ENCODE measurements at places on chromosomes 3 and 15.

DNA sequence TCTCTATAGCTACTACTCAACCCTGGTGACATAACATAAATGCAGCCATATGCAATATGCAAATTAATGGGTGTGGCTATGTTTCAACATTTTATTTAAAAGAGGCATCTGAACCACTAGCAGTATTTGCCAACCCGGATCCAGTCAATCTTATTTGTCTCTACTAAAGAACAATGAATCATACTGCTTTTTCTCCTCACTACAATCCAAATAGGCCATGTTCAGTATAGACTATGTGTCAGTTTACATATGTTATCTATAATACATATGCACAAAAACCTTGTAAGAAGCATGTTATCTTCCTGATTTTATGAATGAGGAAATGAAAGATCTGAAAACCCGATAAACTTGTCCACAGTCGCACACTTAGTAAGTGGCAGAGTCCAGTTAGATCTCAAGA, 125.7 kb downstream of the STAG1 start:
- DNase-seq, result no peak

DNA sequence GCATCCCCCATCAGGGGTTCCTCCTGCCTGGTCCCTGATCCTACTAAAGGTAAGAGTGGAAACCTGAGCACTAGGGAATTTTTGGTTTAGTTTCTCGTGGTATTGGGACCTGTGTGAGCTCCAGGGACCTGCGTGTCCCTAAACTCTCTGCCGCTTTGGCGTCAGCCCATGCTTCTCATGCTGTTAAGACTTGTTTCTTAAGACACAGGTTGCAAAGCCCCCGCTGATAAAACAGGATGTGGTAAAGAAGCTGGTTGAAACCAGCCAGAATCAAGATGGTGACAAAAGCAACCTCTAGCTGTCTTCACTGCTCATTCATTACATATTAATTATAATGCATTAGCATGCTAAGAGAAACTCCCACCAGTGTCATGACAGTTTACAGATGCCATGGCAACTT, 64.6 kb downstream of the LYZL4 start:
- no peak for DNase-seq

DNA sequence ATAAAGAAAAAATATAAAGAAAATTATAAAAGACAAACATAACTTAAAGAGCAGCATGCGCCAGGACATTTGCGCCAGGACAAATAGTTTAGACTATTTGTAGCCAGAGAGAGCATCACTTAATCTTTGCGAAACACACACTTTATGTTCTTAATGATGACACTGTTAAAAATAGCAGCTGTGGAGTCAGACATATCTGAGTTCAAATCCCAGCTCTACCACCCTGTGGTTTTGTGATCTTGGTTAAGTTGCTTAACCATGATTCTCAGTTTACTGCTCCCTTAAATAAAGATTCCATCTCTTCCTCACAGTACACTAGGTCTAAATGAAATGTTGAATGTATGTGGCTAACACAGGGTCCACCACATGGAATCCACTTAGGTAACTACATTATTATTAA, 31.4 kb downstream of the KCNMB2 start:
- DNase-seq, result no peak

DNA sequence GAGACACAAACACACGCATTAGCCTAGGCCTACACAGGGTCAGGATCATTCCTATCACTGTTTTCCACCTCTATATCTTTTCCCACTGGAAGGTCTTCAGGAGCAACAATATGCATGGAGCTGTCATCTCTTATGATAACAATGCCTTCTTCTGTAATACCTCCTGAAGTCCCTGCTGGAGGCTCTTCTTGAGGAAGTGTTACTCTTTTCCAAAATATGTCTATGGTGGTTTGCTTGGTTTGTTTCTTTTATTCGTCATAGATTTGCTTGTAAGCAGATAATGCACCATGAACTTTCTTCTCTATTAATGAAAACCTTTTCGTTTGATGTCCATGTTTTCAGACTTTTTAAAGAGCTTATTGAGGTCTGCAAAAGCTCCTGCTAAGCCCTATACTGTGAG, 109.3 kb downstream of the GMPS start:
- DNase-seq, result no peak

DNA sequence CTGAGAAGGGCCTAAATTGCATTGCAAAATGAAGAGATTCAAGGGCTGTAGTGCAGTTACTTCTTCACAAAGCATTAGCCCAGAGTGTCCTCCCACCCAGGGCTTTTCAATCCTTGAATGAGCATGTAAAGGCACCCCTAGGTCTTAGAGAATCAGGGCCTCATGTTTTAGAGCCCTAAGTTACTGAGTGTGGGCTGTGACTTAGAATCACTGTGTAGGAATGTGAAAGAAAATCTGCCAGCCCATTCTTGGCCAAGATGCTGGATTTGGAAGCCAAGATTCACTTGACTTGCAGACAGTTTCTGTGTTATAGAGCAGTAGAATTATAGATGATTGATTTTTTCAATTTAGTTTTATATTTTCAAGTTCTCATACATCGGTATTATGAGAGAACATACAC, 153.2 kb downstream of the MYRIP start:
- DNase-seq, result no peak

- no peak for DNase-seq
Measured at GRCh38 chr3:125098611-125099291, 43.0 kb upstream of the HEG1 start.

- no peak for DNase-seq
Measured at GRCh38 chr3:133121450-133121849, 83.3 kb downstream of the TMEM108 start.

DNA sequence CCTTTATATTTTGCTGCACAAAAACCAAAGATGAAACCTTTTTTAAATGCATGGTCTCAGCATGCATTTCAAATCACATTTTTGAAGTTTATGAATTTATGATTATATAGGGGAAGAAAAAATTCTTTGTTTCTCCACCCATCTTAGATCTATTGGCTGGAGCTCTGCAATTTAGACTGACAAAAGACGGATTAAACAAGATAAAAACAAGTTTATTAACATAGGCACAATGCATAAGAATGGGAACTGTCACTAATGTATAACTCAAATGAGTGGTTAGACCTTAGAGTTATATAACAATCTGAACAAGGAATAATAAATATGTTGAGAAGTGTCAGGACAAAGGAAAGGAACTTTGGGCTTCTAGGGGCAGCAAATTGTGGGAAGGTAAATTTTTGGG, 132.5 kb downstream of the SERPINI1 start:
- no peak for DNase-seq

DNA sequence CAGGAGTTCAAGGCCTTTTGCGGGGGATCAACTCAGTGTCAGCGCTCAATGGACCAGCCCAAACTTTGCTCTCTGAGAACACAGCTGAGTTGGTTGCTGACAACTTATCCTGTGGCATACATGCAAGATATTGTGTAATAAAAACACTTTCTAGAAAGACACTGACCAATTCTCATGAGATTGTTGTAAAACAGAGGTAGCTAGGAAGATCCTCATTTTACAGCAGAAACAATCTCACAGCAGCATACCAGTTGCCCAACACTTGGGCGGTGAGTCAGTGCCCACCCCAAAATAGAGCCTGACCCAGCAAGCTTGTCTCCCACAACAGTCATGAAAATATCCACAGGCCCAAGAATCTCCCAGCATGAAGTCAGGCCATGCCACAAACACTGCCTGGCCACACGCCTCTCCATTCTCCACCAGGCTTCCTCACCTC, 18.2 kb downstream of the KLHL6 start:
- DNase-seq, result no peak

DNA sequence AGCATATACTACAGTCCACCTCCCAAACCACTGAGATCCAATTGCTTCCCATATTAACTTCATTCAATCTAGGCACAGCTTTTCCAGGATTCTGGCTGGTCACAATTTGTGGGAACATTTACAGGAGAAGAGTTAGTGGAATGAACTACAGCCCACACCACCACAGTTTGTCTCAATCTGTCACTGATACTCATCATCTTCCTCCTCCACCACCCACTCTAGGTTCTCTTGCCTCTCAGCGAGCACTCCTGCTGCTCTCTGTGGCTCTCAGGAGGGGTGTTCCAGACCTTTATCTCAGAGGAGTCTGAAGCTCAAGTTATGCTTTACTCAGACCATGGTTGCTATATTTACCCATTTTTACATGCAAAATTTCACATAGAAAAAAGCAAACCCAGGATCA, 25.9 kb upstream of the PLA2G4D start:
- no peak for DNase-seq

- DNase-seq, result no peak
Measured at GRCh38 chr3:185400866-185401265, 37.9 kb downstream of the MAP3K13 start.

GRCh38 chr3:193711523-193711963, 118.5 kb downstream of the OPA1 start:
- no peak for DNase-seq

GRCh38 chr3:73164622-73165021, 103.2 kb downstream of the EBLN2 start:
- no peak for DNase-seq

- DNase-seq, result no peak
Measured at GRCh38 chr3:58612830-58613229, 35.6 kb upstream of the FAM107A start.

DNA sequence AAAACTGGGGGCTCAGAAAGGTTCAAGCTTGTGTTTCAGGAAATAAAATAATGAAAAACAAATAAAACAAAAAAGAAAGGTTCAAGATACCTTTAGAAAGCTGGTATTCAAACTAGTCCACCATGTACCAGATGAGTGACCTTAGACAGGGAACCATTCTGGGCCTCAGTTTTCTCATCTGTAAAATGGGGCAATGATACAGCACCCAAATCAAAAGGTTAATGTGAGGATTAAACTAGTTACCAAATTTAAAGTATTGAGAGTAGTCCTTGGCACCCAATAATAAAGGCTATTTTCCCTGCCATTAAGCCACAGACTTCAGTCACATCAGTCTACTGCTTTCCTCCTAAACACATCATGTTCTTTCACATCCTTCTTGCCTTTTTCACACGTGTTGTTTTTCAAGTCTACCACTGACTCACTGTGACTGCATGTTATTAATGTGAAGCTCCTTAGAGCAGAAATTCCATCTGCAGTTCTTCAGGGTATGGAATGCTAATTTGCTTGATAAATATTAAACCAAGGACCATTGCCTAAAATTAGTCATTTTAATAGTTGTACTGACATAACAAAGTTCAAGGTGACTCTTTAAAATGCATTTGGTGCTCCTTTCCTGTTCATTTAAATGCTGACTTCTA, 19.9 kb downstream of the TAMM41 start:
- no peak for DNase-seq

GRCh38 chr15:83422081-83422480, 25.1 kb upstream of the SH3GL3 start:
- no peak for DNase-seq

DNA sequence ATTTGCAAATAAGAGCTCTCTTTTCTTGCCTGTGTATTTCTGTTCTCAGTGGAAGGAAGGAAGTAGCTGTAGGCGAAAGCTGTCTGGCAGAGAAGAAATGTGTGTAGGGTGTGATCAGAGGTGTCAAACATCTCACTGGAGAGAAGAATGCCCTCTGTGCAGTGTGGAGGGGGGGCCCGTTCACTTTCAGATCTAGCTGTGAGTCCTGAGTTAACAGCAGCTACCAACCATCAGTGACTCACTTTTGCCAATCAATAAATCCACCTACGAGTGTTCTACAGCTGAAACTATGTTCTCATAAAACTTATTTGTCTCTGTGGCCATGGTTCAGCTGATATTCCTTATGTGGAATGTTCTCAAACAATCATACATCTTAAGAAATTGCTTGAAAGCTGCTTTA, 103.7 kb downstream of the FRMD4B start:
- no peak for DNase-seq

DNA sequence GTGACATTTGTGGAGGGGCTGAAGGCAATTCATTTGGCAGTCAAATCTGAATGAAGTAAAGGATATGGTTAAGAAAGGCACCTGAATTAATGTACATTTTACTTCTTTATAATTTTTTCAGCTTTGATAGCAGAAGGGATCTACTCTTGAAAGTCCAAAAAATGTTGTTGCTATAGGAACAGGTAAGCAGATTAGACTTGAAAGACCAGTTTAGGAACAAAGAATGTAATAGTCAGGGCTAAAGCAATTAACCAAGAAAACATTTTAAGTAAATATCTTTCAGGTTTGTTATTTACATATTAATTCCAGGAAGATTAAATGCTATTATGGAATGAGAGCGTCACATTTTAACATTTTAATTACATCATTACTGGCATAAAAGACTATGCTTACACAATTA, 1.1 kb downstream of the ATP13A4 start:
- no peak for DNase-seq

DNA sequence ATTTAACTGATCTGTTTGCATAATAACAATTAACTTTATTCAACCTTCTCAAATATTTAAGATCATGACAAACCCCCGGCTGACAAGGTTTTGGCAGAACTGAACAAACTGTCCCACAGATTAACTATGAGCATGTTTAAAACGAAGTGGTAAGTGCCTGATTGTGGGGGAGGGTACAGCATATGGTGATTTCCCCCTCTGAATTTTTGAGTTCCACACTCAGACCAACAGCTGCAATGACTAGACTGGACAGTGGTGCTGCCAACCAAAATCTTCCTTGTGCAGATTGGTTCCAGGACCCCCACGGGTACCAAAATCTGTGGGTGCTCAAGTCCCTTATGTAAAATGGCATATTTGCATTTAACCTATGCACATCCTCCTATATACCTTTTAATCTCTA, 449.5 kb downstream of the SHQ1 start:
- DNase-seq, result no peak

DNA sequence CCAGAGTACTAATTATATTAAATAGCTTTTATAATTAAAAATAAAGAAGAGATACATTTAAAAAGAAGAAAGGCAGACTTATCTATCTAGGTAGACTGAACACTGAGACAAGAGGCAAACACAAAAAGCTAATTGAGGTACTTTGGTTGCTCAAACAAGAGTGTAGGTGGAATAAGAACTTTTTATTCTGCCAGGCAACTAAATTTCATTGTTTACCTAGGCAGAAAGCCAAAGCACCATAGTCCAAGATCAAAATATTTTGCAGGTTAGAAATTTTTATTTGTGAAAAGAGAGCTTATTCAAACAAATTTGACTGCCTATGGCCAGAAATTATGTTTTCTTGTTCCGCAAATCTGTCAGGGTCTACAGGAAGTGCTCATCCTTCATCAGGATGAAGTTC, 499.6 kb upstream of the GBE1 start:
- DNase-seq, result no peak

DNA sequence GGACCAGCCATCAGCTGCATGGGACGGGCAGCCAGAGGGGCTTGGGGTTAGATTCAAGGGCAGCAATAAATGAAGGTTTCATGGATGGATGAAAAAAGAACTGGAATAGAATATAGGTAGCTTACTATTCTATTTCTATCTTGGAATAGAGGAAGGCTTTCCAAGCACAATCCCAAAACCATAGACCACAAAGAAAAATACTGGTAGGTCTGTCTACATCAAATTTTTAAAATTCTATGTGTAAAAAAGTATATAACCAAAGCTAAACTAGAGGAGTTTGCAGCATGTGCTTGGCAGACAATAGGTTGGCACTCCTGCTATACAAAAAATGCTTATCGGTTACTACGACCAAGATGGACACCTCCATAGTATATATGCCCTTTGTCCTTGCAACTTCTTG, 7.2 kb upstream of the FBLN2 start:
- DNase-seq, result no peak

- DNase-seq, result no peak
Measured at GRCh38 chr15:71752604-71753289, 57.6 kb upstream of the NR2E3 start.

Measured in NCI-H510A (cell line).